ENCODE measurements at places on chromosomes 1 and 21.

DNA sequence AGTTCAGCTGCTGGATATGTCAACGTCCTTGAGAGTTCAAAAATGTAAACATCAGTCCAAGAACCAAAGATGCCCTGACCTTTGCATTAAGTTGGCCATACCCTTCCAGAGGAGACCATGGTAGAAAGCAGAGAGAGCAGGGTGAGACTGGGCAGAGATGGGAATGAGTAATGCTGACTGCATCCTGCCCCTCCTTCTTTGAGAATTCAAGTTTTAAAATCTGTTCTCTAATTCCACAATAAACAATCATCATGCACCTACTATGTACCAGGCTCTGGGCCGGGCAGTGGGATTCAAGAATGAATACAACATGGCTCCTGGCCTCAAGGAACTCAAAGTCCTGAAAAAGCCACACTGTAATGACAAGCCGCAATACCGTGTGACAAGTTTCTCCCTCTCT, 3.9 kb upstream of the HAO2 start:
- DNase-seq: no peak

- DNase-seq: no peak
Measured at GRCh38 chr1:226444901-226445300, 37.0 kb upstream of the PARP1 start.

DNA sequence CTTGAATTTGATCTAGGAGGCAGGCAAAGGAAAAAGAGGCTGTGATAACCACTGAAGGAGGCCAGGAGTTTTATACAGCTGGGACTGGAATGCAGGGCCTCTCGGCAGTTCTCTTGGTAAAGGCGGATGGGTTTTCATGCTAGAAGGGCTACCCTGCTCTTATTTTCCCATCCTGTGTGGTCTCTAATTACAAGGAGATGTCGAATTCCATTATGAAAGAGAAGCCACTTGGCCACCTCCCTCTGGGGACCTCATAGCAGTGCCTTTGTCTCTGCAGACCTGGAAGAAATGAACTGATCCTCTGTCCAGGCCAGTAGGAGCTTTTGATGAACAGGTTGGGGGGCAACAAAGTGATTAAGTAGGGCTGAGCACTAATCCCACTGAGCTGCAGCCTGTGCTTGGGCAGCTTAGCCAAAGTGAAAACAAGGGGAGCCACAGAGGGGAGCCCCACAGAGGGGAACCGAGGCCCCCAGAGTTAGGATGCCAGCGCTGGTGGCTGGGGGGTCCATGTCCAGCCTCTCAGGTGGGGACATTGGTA, 42.2 kb upstream of the BCAR3 start:
- DNase-seq: no peak

- DNase-seq: no peak
Measured at GRCh38 chr1:168343566-168343965, 62.9 kb downstream of the TBX19 start.

All from ACHN (cell line).